ENCODE measurements at places on chromosomes 4 and X.
A peak's percentile ranks its signal among the peaks of the same experiment; 100 is the strongest.

GRCh38 chr4:41644288-41644914, 104.1 kb downstream of the PHOX2B start:
- DNase-seq: peak; percentile 37

DNA sequence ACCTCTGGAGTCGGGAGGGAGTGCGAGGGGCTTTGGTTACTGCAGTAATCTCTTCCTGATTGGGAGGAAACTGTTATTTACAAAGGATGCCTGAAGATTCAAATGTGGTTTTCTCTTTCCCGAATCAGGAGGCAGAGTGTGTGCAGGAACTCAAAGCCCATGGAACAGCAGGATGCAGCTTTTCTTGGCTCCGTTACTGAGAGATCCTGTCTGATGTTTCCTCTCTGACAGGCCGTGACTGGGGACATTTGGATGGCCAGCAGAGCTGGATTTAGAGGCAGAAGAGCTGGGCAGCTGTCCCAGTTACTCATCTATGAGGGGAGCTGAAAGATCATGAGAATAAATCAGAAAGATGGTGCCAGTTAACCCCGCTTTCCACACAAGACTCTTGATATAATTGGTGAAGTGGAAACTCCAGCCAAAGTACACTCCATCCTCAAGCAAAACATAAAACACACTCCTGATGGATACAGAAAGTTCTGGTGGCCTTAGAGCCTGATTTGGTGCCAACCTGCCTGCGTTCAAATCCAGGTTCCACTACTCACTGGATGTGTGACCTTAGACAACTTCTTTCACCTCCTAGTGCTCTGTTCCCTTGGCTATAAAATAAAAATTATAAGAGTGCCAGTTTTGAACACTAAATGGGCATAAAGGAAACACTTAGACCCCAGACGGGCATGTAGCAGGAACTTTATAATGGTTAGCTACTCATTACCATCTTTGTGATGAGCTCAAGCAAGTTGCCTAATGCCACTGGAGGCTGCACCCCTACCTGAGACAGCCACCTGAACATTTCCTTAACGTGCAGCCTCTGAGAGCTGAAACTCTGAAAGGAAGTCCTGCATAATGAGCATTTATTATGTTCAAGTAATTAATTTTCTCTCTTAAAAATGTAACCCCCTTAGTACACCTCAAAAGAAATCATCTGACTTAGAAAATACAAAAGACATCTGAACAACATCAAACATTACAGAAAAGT, 349.0 kb upstream of the GATB start:
- peak; percentile 51 for DNase-seq

DNA sequence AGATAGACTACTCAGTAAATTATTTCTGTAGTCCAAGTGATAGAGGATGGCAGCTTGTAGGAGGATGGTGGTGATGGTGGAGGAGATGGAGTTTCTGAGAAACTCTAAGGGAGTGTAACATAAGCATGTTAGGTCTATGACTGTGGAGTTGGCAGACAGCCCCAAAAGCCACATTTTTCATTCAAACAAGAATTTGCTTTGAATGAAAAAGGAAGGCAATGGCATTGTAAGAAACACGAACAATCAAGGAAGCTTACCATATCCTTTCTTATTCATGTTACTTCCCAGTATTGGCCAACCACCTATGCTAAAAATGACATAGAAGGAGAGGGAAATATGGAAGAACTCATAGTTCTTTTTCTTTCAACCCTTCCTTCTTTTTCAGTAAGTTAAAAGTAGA, 18.7 kb upstream of the SEC24B start:
- DNase-seq: peak; percentile 64

DNA sequence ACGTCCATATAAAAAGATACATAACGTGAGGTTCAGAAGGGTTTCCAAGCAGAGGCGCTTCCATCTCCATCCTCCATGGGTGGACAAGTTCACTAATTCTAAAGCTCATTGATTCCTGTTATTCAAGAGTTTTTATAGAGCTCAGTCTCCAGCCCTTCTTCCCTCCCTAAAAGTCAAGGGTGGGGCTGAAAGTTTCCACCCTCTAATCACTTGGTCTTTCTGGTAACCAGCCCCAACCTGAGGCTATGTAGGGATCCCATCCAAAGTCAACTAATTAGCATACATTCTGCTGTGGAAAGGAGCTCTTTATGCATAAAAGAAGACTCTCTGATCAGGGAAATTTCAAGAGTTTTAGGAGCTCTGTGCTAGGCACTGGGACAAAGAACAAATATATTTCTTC, 46.9 kb upstream of the VEGFC start:
- DNase-seq: peak; percentile 28

DNA sequence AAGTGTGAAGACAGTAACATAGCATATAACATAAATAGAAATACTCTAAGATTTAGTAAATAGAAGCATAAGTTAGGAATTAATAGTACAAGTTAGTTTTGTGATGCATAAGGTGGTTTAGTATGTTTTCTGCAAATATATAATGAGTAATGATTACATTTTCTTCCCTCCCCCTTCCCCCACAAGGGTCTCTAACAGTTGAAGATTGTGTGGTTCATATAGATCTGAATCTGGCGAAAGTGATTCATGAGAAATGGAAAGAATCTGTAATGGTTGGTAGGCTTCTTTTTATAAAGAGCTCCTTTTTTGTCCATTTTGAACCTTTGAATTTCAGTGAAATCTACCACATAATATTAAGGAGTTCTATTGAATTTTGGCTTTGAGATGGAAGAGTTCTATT, 66.3 kb downstream of the N4BP2 start:
- DNase-seq: no peak

All from fibroblast of upper back skin (primary cell).